Foreskin fibroblast (primary cell): ENCODE measurements at places on chromosomes 16 and 17.

GRCh38 chr17:67421869-67422273 is 44.8 kb downstream of the PITPNC1 start:
- peak; percentile 94 for DNase-seq

DNA sequence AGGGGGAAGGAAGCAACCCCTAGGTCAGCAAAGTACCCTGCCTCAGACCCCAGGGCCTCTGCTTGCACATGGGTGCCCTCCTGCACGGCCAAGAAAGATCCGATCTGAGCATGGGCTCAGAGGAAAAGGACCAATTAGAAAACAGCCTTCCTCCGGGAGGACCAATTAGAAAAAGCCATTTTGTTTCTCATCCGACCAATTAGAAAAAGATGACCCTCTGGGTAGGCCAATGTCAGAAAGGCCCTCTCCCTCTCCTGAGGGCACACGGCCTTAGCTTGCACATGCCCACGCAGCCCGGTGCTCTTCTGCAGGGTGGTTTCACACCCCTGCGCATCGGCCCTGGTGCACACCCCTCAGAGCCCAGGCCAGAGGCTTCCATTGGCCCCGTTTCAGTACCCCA is 5.1 kb upstream of the CISD3 start:
- DNase-seq: no peak

DNA sequence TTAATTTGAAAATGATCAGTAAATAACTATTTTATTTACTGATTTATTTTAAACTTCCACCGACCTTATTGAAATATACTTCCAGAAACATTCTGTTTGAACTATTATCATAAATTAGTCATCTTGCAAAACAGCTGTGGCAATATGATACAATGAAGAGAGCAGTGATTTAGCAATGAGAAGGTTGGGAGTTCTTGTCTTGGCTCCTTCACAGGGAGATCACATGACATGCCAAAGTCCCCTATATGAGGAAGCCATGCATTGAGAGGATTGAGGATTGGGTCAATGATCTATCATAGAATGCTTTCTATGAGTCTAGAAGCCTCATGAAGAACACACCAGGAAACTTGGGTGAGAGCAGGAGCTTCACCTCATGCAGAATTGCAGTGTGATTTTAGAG is 222.7 kb downstream of the LGALS9B start:
- DNase-seq: no peak

- peak; percentile 95 for DNase-seq
Measured at GRCh38 chr16:70691223-70692129, 5.6 kb upstream of the MTSS2 start.

- DNase-seq: no peak
Measured at GRCh38 chr17:35297666-35298065, 54.8 kb downstream of the SLFN5 start.

DNA sequence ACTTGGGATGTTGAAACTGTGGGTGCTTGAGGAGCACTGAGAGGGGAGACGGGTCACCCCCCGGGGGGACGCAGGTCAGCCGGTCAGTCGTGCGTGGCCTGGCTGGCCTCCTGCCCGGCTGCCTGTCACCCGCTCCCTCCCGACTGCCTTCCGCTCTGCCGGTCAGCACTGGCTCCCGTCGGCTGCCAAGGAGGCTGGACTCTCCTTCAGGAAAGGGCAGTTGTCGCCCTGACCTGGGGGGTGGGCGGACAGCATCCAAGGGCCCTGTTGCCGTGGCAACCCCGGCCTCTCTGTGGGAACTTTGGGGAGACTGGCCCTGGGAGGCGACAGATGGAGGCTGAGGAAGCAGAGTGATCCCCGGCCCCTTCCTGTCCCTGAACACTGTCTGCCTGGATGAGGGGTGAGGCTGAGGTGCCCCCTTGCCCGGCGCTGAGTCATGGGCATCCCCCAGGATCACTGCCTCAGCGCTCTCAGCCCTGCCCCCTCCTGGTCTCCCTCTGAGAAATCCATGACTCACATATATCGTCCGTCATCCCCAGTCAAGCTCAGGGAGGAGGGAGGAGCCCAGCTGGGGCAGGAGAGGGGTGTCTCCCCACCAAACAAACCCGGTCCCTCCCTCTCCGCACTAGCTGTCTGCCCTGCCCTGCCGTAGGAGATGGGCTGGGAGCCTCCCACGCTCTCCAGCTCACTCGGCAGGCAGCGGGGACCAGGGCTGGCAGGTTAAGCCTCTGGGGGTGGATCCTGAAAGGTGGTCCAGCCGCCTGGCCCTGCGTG is at the start of gene ADGRG1:
Gene ADGRG1, plus strand, starts transcription at position 623 of the 774 bp plus-strand sequence. CDS start 21,658 bp downstream, outside the sequence.
- peak; percentile 97 for DNase-seq

DNA sequence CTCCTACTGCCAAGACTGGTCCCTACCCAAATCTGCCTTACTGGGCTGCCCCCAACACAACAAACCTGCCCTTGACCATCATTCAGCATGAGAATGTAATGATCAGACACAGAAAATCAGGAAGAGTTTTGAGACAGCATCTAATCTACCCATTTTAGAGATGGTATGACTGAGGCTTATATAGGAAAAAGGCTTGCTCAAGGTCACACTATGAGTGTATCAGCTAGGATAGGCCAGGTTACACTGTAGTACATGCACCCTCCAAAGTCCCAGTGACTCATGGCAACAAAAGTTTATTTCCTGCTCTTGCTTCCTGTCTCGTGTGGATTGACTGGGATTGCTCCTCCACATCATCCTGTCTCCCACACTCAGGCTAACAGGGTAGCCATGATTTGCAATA is 27.9 kb downstream of the NLRC5 start:
- no peak for DNase-seq

- DNase-seq: no peak
Measured at GRCh38 chr16:84262031-84262430, 22.2 kb upstream of the KCNG4 start.

DNA sequence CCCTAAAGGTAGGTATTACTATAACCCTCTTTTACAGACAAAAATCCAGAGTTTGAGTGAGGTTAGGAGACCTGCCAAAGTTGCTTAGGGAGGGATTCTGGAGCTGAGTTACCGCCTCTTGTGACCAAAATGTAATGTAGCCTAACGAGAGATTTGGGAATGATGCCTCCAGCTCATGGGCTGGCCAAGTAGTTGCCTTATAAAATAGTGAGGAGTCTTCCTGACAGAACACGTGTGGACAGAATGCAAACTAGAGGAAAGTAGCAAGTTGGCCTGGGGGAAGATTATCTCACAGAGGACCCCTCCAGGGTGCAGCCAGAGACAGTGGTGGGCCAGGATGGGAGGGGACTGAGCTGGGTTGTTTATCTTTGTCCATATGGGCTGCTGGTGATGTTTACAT is 543.7 kb upstream of the CDH11 start:
- no peak for DNase-seq

DNA sequence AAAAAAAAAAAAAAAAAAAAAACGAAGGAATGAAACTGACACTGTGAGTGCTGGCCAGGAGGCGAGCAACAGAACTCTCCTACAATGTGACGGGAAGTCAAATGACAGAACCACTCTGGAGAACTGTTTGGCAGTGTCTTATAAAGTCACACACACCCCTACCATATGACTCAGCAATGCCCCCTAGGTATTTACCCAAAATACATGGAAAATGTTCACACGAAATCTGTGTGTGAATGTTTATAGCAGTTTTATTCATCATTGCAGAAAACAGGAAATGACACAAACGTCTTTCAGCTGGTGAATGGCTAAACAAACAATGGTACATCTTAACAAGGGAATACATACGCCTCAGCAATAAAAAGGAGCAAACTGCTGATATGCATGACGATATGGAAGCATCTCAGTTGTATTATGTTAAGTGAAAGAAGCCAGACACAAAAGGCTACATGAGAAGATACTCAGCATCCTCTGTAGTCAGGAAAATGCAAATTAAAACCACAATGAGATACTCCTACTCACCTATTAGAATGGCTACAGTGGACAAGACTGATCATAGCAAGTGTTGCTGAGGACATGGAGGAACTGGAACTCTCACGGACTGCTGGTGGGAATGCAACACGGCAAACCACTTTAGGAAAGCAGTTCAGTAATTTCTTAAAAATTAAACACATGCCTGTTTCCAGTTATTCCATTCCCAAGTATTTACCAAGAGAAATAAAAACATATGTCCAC is 74.7 kb downstream of the TBC1D16 start:
- no peak for DNase-seq

DNA sequence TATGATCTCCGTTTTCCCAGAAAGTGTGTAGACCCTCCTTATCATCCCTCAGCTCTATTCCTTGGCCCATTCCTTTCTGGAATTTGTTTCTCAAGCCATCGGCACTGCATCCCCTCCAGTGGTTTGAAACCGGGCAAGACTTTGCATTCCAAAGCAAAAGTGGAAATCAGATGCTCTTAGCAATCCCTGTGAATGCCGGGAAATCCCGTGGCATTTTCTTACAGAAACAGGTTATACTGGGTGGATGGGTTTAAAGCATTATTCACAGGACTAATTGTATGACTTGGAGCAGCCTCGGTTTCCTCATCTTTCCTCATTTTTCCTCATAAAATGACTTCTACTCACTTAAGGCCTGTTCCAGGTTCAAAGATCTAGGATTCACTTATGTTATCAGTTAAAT is 52.0 kb downstream of the MAP2K6 start:
- DNase-seq: no peak

GRCh38 chr16:10941127-10941933 is 938 bp downstream of the DEXI start:
- DNase-seq: no peak

GRCh38 chr16:17063201-17064139 is 407.3 kb downstream of the XYLT1 start:
- no peak for DNase-seq

- no peak for DNase-seq
Measured at GRCh38 chr16:12570046-12570618, 233.6 kb downstream of the CPPED1 start.

DNA sequence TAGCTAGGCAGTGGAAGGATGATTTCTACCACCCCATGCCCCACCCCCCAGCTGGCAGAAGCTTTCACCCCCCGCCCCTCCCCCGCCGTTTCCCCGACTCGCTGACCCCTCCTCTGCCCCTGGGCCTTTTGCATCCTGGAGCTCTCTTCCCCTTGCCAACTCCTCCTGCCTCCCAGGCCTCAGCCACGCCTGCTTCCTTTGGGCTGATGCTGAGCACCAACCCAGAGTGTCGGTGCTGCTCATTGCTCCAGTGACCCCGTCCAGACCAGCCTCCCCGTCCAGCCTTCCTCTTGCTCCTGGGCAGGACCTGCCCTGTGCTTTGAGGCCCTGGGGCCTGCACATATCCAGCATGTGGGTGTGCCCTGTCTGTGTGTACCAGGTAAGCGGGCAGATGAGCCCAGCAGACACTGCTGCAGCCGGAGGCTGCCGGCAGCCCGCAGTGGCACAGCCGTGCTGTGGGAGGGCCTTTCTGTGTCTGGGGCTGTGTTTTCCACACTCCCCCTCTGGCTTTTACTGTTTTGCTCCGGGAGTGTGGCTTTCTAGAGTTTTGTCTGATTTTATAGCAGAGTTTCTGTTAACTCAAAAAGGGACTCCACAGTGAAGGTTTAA is 72.9 kb downstream of the JPH3 start:
- DNase-seq: peak; percentile 22

GRCh38 chr17:49552070-49552751 is 23.5 kb upstream of the NXPH3 start:
- DNase-seq: no peak

- peak; percentile 7 for DNase-seq
Measured at GRCh38 chr17:41695134-41695661, 6.5 kb downstream of the EIF1 start.

- DNase-seq: peak; percentile 14
Measured at GRCh38 chr16:21727344-21727743, 63.6 kb downstream of the OTOA start.

GRCh38 chr16:75319513-75320411 is 68.3 kb upstream of the BCAR1 start:
- peak; percentile 85 for DNase-seq

DNA sequence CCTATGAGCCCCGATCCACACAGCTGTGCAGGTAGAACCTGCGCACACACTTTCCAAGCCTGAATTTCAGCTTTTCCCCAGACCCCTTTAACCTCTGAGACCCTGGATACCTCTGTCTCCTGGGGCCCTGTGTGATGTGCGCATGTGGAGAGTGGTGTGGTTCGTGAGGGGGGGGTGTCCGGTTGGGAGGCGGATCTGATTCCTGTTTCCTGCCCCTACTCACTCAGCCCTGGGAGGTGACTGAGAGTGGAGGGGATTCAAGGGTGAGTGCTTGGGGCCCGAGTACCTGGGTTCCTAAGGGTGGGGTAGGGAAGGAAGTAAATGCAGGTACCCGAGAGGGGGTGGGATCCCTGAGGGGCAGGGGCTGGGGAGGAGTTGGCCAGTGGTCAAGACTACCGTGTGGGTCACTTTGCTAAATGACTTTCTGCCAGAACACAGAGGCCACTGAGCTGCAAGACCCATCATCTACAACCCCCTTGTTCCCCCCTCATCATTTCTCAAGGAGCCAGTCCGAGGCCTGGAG is 621 bp downstream of the ARHGEF15 start:
- no peak for DNase-seq

DNA sequence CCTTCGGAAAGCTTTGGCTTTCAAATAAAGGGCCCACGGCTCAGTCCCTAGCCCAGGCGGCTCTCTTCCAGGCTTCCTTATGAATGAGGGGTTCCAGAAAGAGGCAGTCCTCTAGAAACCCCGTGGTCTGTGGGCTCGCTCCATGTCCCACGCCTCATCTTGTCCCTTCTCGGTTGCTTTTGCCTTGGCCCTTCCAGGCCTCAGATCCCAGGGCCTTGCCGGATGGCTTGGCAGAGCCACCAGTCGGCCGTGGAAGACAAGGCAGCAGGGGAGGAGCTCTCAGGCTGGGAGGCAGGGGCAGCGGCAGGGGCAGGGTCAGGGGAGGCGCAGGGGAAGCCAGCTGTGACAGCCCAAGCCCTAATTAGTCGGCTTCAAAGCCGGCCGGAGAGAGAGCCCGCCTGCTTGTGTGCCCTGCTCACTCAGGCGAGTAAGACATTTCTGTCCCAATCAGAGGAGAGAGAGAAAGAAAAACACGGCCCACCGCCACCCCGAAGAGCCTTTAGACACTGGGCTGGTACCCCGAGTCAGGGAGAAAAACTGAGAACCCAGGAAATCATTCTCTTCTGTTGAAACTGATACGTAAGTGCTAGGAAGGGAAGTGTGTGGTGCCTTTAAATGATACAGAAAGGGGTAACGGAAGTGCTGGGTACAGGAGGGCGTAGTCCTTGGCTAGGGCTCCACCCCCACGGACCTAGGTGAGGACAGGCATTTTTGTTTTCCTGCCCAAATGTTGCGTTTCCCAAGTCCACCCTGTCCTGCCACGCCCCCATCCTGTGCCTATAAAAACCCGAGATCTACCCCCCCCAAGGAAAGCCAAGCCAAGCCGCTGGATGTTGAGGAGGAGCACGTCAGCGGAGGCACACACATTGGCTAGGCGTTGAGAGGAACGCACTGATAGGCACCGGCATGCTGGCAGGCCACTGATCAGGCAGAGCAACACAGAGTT is 27.8 kb upstream of the MEIOC start:
- DNase-seq: no peak

DNA sequence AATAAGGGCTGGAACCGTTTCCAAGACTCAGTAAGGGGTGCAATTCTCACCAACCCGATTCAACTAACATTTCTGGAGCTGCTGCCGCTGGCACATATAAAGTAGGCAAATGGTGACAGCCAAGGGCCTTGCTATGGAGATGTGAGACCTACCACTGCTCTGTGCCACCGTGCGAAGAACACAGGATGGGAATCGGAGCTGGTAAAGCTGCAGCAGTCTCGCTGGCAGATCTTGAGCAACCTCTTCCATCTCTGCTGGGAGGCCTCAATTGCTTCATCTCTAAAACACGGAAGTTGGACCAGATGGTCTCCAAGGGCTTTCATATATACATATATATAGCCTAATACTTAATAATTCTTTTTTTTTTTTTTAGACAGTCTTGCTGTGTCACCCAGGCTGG is 128.9 kb upstream of the RCVRN start:
- no peak for DNase-seq

GRCh38 chr16:50697881-50698767 is 4.7 kb downstream of the NOD2 start:
- peak; percentile 35 for DNase-seq

GRCh38 chr16:3873482-3874173 is 6.9 kb downstream of the CREBBP start:
- no peak for DNase-seq
